Ecto neural progenitor cell (in vitro differentiated cells): ENCODE measurements at places on chromosomes 1 and 21.
A peak's percentile ranks its signal among the peaks of the same experiment; 100 is the strongest.

DNA sequence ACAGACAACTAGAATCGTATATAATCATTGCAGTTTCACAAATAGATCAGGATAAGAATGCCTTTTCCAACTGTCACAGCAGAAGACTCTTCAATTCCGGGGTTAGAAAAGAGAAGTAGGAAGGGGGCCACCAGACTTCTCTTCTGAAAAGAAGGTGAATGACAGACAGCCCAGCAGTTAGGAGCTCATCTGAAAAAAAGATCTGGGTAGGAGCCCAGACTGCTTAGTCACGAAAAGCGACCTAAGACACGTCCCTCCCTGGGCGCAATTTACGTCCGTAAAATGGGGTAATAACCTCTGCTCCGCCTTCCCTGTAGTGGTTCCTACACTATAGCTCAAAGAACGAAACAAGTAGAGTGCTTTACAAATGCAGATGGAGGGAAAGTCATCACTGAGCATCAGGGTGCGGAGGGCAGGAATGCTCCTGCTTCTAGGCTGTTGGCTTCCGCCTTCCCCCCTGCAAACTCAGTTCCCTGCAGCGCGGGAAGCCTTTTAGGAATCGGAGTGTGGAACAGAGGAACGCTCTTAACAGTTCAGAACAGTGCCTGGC lies 582 bp downstream of the ORC1 start:
- DNase-seq, result no peak

GRCh38 chr1:238677567-238677966 lies 708.8 kb upstream of the CHRM3 start:
- no peak for DNase-seq

GRCh38 chr1:246001837-246002230 lies 505.2 kb downstream of the SMYD3 start:
- DNase-seq, result no peak

DNA sequence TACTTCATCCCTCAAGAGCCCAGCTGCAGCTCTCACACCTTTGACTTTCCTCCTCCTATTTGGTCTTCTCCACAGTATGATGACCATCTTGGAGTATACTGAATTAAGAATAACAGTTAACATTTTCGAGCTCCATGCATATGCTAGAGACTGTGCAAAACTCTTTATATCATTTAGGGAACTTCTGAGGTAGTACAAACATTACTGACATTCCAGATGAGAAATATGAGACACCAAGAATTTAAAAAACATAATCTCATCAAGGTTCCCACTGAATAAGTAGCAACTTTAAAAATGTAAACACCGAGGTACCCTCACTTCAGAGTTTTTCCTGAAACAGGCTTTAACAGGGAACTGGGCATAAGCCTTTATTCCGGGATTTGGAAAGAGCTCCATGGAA lies 22.7 kb downstream of the FMO3 start:
- DNase-seq, result no peak

DNA sequence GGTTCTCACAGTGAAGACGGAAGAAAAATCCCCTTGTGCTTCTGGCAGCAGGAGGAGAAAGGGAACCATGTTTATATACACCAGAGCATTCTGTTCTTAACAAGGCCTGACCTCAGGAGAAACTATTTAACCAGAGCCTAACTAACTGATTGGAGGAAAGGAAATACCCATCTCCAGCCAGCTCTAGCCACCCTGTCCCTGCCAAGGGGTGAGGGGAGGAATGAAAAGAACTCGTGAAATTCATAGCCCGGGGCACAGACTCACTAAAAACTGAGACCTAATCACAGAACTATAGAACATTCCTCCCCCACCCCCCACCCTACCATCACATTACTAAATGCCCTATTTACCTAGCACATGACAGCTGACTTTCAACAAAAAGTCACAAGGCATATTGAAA lies 65.0 kb downstream of the KCNH1 start:
- no peak for DNase-seq

DNA sequence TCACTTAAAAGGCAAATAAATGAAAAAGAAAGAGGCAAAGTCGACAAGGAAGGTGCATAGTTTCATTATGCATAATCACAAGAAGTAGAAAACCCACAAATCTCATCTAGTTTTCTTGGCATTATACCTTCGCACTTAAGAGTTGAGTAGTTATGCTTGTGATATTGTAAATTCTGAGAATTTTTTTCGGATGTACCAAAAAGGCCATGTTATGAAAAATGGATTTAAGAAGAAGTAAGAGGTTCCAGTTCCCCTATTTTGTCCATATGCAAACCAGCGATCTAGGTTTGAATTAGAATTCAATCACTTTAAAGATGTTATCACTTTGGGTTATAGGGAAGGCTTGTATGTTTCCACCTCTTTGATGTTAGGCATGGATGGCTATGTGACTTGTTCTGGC lies 7.9 kb upstream of the ERICH3 start:
- DNase-seq, result no peak

- DNase-seq, result no peak
Measured at GRCh38 chr1:36971852-36972618, 62.3 kb downstream of the GRIK3 start.

DNA sequence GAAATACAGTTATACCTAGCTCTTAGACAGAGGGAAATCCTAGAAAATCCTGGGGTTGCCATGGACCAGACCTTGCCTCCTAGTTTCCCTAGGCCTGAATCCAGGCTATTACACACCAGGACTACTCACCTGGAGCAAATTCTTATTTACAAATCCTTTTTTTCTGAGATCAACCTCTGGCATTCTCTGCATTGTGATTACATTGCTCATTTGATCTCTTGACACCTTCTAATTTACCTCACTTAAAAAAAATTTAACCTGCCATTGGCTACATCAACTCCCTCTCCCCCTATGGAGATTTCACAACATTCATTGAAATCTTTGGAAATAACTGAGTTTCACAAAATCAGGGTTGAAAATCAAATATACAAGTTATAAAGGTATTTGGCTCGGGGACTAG lies 2.9 kb upstream of the C1orf105 start:
- no peak for DNase-seq

GRCh38 chr1:179313004-179313403 lies 19.4 kb downstream of the SOAT1 start:
- no peak for DNase-seq

DNA sequence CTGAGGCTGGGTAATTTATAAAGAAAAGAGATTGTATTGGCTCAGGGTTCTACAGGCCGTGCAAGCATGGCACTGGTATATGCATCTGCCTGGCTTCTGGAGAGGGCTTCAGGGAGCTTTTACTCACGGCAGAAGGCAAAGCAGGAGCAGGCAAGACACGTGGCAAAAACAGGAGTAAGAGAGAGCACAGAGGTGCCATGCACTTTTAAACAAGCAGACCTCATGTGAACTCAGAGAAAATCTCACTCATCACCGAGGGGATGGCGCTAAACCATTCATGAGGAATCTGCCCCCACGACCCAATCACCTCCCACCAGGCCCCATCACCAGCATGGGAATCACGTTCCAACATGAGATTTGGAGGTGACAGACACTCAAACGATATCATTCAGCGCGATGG lies 400.7 kb upstream of the RUNX1 start:
- DNase-seq, result no peak

- no peak for DNase-seq
Measured at GRCh38 chr1:63824451-63824850, 50.6 kb downstream of the ROR1 start.

DNA sequence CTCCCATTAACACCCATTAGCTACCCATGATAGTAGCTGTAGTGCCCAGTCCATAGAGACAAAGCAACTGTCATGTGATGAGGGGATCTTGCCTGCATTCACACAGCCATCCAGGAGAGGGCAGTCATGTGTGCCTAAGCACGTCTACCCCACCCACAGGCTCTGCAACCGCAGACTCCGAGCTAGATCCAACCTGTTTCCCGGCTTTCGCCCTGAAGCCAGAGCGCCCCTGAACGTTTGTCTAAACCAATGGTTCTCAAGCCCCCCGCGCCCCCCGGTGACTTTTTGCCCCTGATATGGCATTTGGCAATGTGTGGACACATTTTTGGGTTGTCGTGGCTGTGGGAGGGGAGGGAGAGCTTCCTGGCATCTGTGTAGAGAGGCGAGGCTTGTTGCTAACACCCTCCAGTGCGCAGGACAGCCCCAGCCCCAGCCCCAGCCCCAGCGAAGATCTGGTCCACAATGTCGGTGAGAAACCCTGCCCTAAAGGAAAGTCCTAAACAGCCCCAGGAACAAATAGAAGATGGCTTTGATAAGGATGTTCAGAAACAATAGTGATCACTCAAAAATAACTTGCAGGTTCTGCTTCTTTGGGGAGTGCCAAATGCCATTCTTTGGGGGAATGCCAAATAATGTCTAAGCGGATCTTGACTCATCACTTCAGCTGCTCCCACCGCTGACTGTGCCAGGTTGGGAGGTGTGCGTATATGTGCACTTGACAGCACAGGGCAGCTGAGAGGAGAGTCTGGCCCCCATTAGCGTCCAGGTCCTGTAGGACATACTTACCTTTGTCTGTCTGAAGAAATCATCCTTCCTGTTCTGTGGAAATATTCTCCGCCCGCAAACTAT lies 34.5 kb downstream of the SLC44A3 start:
- DNase-seq, result peak; percentile 88

GRCh38 chr21:30271156-30271555 lies 11.6 kb downstream of the KRTAP24-1 start:
- DNase-seq, result no peak

- no peak for DNase-seq
Measured at GRCh38 chr1:41950820-41951219, 32.1 kb upstream of the HIVEP3 start.

DNA sequence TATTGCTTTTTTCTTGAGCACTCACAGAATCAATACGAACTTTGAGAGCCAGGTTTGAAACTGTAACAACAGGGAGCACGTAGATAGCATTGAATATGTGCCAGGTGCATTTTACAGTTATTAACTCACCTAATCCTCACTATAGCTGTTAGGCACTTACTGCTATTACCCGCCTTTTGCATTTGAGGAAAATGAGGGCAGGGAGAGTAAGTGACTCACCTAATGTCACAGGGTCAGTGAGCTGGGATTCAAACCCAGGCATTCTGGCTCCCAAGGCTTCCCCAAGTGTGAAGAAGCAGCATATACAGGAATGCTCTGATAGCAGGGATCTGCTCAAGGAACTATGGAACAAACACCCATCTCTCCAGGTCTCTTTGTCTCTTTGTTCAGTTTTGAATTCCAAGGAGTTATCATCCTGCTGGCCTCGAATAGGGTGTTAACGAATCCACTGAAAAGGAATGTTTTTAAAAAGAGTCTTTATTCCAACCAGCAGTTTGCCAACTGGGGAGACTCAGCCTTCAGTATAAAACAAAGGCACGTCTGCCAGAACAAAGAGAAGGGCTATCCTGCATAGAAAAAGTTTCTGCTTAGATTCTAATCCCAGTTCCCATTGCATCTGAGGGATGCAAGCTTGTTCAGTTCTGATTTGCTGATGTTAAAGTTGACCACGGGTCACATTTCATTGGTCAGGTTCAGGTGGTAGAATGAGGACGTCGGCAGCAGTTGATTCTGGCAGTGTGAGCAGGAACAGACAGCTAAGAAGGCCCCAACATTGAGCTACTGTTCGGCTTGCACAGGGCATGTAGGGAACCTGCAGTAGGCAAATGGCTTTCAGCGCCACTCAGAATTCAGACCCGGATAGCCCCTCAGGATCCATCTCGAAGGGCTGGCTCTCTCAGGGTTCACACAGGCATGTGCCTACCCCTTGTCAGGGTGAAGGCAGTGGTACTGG lies 22.1 kb downstream of the TRIM67 start:
- no peak for DNase-seq

DNA sequence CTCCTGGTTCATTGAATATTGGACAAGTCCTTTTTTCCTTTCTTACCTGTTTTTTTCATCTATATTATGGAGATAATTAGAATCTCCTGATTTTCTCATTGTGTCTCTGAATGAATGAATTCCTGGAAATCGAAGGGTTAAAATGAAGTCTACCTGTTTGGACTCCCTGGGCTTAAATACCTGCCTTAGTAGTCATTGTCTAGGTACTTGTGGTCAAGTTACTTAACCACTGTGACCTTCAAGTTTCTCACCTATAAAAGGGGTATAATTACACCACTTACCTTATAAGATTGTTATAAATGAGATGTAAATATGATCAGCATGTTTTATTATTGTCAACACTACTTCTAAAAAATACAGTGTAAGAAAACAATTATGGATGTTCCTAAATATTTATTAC lies 9.0 kb upstream of the TBX19 start:
- DNase-seq, result no peak

- DNase-seq, result no peak
Measured at GRCh38 chr1:89453123-89453972, 71.3 kb upstream of the LRRC8B start.

GRCh38 chr21:42835611-42836401 lies 43.5 kb downstream of the WDR4 start:
- DNase-seq, result no peak

GRCh38 chr1:100115524-100115923 lies 17.2 kb downstream of the SASS6 start:
- DNase-seq, result no peak
